ENCODE measurements at places on chromosomes 1 and 21. TPM values are rescaled to one million over a fixed set of nuclear protein-coding genes. Genes with fewer than 3 reads are reported as not detected.

CA6 gene
- total RNA-seq, result not detected

TNFRSF18 gene
- 33.5 TPM for total RNA-seq

SEC16B gene
- 0.10 TPM for total RNA-seq

GBP6 gene
- 0.12 TPM for total RNA-seq

- DNase-seq, result no peak
These were observed 223.2 kb upstream of the FOXD3 start for GRCh38 chr1:63099188-63099587.

DNA sequence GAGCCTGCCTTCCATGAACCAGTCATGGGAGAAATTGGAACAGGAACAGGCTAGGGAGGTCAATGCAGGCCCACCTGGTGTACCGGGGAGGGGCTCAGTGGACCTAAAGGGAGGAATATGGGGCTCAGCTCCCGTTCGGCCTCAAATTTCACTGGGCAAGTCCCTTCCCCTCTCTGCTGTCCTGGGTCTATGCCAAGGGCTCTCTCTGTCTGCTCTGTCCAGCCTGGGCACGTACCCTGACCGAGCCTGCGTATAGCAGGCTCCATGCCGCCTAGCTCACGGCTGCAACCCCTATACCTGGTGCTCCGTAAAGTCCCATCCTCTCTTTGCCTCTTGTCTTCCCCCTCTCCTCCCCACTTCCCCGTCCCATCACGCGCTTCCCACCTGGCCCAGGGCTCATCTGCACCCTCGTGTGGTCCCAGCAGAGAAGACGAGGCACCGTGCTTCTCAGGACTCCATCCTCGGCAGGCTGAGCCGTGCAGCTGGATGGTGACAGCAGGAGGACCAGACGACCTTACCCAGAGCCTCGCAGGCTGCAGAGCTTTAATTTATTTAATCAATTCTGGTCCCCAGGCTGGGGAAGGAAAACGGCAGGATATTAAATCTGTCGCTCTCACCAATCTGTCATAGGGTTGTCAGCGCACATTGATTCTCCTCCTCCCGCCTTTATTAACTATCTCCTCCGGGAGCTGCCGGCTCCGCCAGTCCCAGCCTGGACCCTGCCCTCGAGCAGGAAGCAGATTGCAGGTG lies 25.0 kb upstream of the DISP3 start:
- DNase-seq, result no peak

GRCh38 chr1:164519426-164519825 lies 39.6 kb upstream of the PBX1 start:
- no peak for DNase-seq

- no peak for DNase-seq
These were observed 9.7 kb downstream of the CD2 start for GRCh38 chr1:116763787-116764465.

DNA sequence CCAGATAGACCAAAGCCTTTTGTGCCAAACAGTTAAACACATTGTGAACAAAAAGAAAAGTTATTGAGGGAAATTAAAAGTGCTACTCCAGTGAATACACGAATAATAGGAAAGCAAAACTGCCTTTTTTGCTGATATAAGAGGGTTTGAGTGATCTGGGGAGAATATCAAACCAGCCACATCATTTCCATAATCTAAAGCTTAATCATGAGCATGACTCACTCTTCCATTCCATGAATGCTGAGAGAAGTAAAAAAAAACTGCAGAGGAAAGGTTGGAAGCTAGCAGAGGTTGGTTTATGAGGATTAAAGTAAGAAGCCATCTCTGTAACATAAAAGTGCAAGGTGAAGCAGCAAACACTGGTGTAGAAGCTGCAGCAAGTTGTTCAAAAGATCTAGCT lies 350.6 kb upstream of the NCAM2 start:
- DNase-seq, result no peak

DNA sequence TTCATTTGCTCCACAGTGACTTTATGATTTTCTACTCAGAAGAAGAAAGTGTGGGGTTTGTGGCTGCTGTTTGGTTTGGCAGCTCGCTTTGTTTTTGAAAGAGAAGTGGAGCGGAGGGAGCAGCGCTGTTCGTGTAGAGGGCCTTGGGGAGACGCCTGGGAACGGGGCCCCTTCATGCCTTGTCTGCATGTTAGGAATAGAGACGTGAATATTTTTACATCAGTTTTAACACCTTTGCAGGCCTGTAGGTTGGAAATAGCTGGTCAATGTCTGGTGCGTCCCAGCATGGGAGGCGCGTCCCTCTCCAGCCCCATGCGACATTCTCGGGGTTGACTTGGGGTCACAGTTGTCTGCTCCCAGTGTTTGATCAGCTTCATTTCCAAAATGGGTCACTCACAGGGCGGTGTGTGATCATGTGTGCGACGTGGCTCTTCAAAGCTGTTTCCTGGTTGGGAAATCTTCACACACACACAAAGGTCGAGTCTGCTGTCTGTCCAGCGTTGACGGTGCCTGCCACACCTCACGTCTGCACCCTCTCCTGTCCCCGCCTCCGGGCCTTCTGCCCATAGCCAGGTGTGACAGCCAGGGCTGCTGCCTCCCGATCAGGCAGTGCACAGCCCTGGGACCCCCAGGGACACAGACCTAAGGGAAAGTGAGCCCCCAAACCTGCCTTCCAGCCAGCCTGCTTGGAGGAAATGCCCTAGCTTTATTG lies 149.2 kb downstream of the PSMG1 start:
- no peak for DNase-seq

DNA sequence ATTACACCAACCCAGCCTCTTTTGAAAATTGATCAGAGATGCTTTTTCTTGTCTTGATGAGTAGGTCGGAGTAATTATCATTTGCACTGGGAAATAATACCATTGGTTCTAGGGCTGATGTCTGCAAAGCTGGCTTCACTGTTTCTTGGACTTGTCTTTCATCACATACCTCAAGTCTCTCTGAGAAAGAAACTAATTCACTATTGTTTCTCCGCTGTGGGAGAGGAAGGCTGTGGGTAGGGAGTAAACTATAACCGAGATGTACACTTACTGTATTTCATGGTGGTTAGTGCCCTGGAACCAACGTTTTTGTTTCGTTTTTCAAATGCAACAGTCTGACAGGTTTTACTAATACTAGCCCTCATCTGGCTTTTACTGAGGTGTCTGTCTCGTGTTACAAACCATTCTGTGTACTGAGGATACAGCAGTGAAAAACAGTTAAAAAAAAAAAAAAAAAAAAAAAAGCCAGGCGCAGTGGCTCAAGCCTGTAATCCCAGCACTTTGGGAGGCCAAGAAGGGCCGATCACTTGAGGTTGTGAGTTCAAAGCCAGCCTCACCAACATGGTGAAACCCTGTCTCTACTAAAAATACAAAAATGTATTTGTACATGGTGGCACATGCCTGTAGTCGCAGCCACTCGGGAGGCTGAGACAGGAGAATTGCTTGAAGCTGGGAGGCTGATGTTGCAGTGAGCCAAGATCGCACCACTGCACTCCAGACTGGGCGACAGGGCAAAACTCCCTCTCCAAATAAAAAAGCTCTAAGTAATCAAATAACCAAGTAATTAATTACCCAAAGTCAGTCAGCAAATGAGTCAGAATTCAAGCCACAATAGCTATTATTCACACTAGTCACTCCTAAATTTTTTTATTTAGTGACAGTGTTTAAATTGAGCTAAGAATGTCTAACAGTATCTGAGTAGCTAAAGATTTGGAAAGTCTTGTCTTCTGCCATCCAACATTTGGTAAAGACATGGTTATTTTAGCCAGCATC lies 23.3 kb downstream of the TOMM20 start:
- DNase-seq, result no peak

GRCh38 chr1:147820761-147821297 lies 60.4 kb upstream of the GJA5 start:
- no peak for DNase-seq

- DNase-seq, result no peak
These were observed 41.3 kb upstream of the SSX2IP start for GRCh38 chr1:84731519-84731918.

DNA sequence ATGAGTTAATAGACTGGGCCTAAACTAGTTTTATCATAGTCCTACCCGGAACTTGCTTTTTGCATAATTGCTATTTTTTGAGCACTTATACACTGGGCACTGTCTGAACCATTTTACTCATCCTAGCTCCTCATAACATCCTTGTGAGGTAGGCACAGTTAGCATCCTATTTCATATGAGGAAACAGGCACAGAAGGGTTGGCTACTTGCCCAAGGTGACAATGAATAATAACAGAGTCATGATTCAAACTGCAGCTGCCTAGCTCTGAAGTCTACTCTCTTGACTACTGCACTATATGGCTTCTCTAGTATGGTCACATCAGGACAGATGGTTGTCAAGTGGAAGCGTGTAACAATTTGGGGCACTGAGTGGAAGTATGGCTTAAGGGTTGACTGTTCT lies 18.2 kb upstream of the RC3H1 start:
- no peak for DNase-seq

- no peak for DNase-seq
These were observed 3.2 kb downstream of the EFHD2 start for GRCh38 chr1:15412843-15413242.

- no peak for DNase-seq
These were observed 35.7 kb downstream of the PTGFRN start for GRCh38 chr1:116945421-116945820.

DNA sequence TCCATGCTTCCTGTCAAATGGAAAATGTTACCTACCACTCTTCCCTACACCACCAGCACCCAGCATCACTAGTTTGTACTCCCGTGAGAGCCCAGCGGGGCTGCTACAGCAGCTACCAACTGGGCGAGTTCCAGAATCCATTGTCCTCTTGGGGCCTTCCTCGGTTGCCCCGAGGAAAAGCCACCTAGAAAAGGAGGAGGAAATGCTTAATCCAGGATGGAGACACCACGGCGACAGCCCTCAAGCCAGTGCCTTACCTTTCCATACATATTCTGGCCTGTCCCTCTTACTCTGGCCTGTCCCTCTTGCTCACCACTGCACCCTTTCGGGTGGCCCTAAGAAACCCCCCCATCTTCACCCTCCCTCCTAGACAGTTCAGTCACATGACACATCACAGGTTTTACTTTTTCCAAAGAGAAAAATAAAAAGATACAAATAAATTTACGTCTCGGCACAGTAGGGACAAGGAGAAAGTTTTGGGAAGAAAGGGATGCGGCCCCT lies 478 bp downstream of the RIT1 start:
- DNase-seq, result peak; percentile 58

DNA sequence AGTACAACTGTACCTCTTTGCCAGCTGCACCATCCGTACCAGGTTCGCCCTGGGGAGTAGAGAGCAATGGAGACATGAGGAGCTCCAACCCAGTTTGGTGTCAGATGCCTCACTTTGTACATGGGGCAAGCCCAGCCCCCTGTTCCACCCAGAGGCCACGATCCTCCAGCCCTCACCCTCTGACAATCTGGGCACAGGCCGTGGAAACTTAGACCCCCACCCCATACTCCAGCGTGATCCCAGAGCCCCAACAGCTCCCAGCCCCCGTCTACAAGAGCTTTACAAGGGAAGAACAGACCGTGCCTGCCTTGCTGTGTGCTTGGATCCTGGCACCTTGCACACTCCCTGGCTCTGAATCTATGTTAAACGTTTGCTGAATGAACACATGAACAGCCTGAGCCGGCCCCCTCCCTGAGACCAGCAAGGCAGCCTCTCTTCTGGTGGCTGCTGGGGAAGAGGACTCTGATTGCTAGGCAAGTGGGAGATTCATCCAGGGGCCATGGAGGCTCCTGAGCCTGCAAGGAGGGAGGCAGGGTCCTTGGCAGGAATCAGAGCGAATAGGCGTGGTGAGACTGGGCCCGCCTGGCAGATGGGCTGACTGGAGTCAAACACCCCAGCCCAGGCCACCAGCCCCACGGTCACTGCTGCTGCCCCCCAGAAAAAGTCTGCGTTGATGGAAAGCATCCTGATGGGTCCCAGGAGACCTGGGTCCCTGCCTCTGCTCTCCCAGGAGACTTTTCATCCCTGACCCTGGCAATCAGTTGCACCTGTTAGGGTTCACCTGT lies 12.5 kb upstream of the PEF1 start:
- no peak for DNase-seq

DNA sequence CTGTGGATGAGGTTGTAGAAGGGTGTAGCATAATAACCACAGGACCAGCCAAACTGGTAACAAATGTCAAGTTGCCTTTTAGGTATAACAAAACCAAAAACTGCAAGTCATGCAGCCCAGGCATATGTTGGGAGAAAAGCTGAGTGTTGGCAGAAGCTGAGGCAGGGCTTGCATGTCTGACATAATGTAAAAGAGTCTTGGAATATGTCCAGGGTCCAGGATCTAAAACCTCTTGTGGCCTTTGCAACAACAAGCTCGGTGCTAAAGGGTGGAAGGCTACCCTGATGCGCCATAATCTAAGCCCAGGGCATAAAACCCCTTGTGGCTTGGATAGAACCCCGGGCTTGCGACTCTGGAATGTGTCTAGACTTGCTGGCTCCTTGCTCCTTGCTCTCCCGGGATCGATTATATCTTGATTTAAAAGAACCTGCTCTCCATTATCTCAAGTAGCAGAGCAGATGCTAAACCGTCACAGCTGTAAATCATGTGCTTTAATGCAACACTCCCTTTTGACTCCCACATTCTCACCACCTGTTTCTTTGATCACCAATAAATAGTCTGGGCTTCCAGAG lies 26.5 kb upstream of the SLC35A3 start:
- no peak for DNase-seq

DNA sequence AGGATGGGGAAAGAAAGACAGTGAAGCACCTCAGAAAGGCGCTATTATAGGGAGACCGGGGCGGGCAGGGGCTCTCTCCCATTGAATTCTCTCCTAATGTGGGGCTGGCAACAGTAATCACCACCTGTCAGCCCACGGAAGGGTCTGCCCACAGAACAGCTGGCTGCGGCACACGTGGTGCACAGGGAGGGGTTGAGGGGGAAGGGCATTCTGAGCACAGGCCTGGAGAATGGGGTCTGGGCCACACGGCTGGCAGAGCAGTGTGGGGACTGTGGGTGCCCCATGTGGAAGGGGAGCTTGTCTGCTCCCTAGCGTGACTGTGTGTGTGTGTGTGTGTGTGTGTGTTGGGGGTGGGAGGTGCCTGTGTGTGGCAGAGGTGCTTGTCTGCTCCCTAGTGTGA lies 4.1 kb downstream of the OLFML3 start:
- DNase-seq, result no peak

Data from B cell (primary cell).